ENCODE measurements at places on chromosomes 2 and 18.

DNA sequence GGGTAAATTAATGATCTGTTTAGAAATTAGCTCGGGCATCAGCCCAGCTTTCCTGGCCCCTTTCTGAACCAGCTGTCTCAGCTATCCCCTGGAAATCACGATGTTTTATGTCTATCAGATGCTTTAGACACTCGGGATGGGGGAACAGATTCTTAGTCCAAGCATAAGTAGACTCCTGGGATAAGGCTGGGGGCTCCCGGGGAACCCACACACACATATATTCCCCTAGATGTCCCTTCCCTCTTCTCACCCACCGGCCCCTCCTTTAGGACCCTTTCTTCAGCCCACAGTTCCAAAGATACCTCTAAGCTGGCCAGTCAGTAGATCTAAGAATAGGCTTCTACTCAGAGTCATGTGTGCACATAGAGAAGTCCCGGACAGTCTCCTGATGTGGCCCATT is 151.5 kb upstream of the COPS8 start:
- H3K27me3 ChIP-seq: no peaks in the 10 kb centered on the region
- H3K36me3 ChIP-seq: no peaks in the 10 kb centered on the region
- peaks cover 5% of the 10 kb centered on the region for H3K4me1 ChIP-seq
- no peak overlapping the region for H3K4me3 ChIP-seq
- peak overlapping the region; percentile 67 for H3K27ac ChIP-seq

DNA sequence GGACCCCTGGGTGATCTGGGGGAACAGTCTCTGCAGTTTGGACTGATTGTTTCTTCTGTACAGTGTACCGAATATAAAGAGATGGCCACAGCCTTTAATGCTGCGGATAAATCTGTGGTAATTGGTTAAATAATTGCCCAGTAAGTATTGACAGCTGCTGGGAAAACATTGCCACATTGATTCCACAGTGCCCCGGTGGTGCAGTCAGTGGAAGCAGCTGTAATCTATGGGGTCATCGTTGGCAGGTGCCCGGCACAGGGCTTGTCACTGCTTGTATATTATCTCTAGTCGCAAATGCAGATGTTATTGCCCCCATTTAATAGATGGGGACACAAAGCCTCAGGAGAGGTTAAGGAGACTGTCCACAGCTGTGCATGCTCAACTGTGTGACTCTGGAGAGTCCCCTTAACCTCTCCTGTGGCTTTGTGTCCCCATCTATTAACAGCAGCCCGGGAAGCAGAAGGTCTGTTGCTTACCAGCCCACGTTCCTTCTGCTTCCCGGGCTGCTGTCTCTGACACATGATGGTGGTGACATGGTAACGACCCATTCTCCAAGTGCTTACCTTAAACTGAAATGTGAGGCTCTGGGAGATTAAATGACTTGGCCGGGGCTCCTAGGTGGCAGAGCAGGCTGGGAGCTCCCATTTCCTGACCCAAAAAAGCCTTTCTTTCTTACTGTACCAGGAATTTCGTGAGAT is 76.9 kb downstream of the NCK2 start:
- DNase-seq: no peak
- no peak overlapping the region for H3K4me3 ChIP-seq
- H3K27ac ChIP-seq: peak overlapping the region; percentile 70
- H3K36me3 ChIP-seq: peaks cover 4% of the 10 kb centered on the region

GRCh38 chr2:239376351-239376750 is 24.5 kb downstream of the HDAC4 start:
- no peaks in the 10 kb centered on the region for H3K27me3 ChIP-seq
- H3K36me3 ChIP-seq: no peaks in the 10 kb centered on the region
- no peak overlapping the region for H3K27ac ChIP-seq
- H3K4me1 ChIP-seq: no peaks in the 10 kb centered on the region
- no peak overlapping the region for H3K4me3 ChIP-seq
- no peak for DNase-seq

DNA sequence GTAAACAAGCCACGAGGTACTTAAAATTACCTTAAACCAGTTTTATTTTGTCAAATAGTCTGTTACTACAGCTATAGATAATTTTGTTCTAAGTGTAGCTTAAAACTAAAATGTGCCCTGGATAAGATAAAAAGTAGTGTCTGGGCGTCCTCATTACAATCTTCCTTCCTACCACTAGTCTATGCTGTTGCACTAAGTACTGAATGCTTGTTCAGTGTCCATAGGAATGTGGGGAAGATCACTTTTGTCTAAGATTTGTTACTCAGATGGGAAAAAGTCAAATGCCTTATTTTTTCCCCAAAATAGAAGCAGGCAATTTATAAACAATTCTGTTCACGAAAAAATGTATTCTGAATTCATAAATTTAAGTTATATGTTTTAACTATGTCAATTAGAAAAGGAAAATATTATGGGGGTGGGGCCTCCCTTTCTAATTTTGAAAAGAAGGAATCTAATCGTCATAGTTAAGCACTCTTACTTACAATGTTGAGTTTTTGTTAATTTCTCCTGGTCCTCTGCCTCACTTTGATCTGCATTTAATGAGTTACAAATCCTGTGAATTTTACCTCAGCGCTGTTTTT is 140.4 kb upstream of the VRK2 start:
- H3K27me3 ChIP-seq: no peaks in the 10 kb centered on the region
- no peak overlapping the region for H3K27ac ChIP-seq
- DNase-seq: peak; percentile 55

GRCh38 chr18:22063102-22063501 is 106.3 kb upstream of the GATA6 start:
- H3K4me3 ChIP-seq: no peak overlapping the region
- DNase-seq: no peak
- H3K27ac ChIP-seq: peak overlapping the region; percentile 62
- H3K36me3 ChIP-seq: no peaks in the 10 kb centered on the region
- H3K4me1 ChIP-seq: peaks cover 31% of the 10 kb centered on the region

- no peaks in the 10 kb centered on the region for H3K27me3 ChIP-seq
- no peak overlapping the region for H3K4me3 ChIP-seq
- no peak overlapping the region for H3K27ac ChIP-seq
- H3K4me1 ChIP-seq: no peaks in the 10 kb centered on the region
- no peak for DNase-seq
Observed at GRCh38 chr2:45806563-45807358, 155.3 kb downstream of the PRKCE start.

DNA sequence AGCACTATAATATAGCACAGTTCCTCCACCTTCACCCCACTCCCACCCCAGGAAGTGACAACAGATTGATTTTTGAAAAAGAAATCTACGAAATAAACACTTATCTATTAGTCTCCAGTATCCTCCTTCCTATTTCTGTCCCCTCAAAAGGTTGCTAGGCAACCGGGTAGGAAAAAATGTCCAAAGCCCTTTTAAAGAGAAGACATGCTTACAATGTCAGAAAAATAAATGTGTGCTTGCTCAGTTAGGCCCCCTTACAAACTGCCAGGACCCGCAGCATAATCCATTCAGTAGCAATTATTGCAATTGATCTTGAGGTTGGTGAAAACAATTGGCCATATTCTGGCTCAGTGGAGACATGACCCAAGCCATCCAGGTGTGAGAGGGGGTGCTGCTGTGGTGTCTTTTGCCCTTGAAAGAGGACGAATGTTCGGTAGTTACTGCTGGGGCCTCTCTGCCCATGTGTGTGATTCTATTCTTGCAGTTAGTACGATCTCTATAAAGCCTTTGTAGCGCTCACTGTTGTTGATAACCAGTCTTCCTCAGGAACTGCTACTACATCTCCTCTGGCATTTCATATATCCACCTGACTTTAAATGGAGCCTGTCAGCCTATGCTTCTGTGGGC is 144.3 kb downstream of the MYO3B start:
- H3K27me3 ChIP-seq: no peaks in the 10 kb centered on the region
- DNase-seq: no peak
- H3K4me3 ChIP-seq: no peak overlapping the region
- no peaks in the 10 kb centered on the region for H3K4me1 ChIP-seq

DNA sequence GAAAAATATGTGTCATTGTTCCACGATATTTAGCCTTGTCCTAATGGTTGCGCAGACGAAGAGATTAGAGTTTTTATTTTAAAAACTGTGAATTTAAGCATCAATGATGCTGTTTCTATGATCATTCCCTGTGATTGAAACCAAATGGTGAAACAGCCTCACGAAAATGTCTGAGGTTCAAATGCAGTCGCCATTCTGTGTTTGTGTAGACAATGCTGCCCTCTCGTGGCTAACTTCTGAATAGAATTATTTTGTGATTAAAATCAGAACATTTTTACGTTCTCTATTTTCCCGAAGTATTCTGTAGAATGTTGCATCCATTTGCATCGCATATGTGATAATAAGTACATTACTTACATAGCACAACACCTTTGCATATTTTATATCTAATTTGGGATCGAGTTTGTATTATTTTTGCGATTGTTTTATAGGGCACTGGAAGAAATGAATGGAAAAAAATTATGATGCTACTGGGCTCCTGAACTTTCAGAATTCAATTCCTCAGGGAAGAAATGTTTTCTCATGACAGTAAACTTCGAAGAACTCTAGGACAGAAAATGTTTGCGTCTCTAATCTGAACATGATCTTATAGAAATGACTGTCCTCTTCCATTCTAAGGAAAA is 54.8 kb upstream of the CREB1 start:
- DNase-seq: peak; percentile 75
- no peaks in the 10 kb centered on the region for H3K27me3 ChIP-seq
- H3K4me1 ChIP-seq: peaks cover 8% of the 10 kb centered on the region
- no peaks in the 10 kb centered on the region for H3K36me3 ChIP-seq

- H3K36me3 ChIP-seq: no peaks in the 10 kb centered on the region
- H3K4me3 ChIP-seq: no peak overlapping the region
- DNase-seq: no peak
- no peak overlapping the region for H3K27ac ChIP-seq
- no peaks in the 10 kb centered on the region for H3K4me1 ChIP-seq
Observed at GRCh38 chr2:128228894-128229293, 89.8 kb downstream of the HS6ST1 start.

GRCh38 chr18:31373641-31374040 is 2.9 kb upstream of the DSG4 start:
- no peaks in the 10 kb centered on the region for H3K4me1 ChIP-seq
- H3K27me3 ChIP-seq: no peaks in the 10 kb centered on the region
- no peak overlapping the region for H3K4me3 ChIP-seq
- no peaks in the 10 kb centered on the region for H3K36me3 ChIP-seq
- DNase-seq: peak; percentile 10

DNA sequence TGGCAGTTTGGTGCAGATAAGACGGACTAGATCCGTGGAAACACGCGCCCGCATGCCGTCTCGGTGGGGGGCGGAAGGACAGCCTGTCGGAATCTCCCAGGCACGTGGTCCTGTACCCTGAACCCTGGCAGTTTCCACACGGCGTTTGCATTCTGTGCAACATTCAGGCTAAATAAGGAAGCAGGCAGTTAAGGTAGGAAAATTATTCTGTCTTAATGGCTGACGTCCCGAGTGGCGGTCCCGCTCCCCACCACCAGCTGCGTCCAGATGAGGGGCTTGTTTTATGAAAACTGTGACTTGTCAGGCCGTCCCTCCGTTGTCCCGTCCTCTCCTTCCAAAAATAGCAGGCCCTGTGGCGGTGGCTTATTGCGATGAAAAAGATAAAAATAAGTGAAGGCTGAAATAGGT is 120.2 kb downstream of the NFATC1 start:
- H3K4me3 ChIP-seq: no peak overlapping the region
- no peaks in the 10 kb centered on the region for H3K36me3 ChIP-seq
- H3K4me1 ChIP-seq: peaks cover 8% of the 10 kb centered on the region
- DNase-seq: no peak
- no peak overlapping the region for H3K27ac ChIP-seq

GRCh38 chr2:239912171-239912937 is 112.8 kb downstream of the NDUFA10 start:
- H3K36me3 ChIP-seq: no peaks in the 10 kb centered on the region
- no peak overlapping the region for H3K4me3 ChIP-seq
- no peak for DNase-seq
- H3K4me1 ChIP-seq: no peaks in the 10 kb centered on the region

GRCh38 chr2:220665108-220665471 is 907.0 kb downstream of the EPHA4 start:
- no peak for DNase-seq
- no peak overlapping the region for H3K27ac ChIP-seq
- no peaks in the 10 kb centered on the region for H3K27me3 ChIP-seq

DNA sequence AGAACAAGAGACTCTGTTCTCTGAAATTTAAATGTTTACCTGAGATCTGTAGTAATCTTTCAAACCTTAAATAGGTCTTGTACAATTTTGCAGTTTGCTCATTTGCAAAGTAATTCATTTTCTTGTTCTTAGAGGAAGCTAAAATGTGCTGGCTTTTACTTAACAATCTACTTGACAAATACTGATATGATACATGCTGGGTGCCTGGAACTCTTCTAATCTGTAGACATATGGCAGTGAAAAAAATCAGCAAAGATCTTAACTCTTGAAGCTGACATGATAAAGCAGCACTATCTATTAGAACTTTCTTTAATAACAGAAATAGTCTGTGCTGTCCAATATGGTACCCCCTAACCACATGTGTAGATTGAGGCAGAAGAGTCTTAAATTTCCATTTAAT is 1352.8 kb upstream of the SLC39A10 start:
- DNase-seq: no peak
- no peak overlapping the region for H3K4me3 ChIP-seq
- H3K27ac ChIP-seq: no peak overlapping the region
- no peaks in the 10 kb centered on the region for H3K27me3 ChIP-seq
- no peaks in the 10 kb centered on the region for H3K36me3 ChIP-seq

DNA sequence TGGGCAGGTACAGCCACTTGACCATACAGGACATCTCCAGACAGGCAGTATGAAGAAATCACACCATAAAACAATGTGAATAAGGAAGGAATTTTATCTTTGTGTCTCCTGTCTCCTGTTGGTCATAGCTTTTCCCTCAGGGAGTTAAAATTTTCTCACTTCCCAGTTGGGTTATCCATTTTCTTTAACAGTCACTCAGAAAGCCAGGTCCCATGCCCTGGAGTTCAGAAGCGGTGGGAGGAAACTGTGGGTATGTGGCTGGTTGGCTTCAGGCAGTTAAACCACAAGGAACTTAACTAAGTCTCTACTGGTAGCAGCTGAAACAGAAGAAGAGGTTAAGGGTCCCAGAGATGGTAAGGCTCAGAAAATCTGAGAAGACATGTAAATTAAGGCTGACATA is 6.5 kb upstream of the SMAD2 start:
- no peak for DNase-seq
- H3K4me1 ChIP-seq: no peaks in the 10 kb centered on the region
- H3K36me3 ChIP-seq: no peaks in the 10 kb centered on the region
- H3K27ac ChIP-seq: no peak overlapping the region
- H3K4me3 ChIP-seq: no peak overlapping the region

- DNase-seq: no peak
- no peaks in the 10 kb centered on the region for H3K36me3 ChIP-seq
- no peak overlapping the region for H3K27ac ChIP-seq
- no peak overlapping the region for H3K4me3 ChIP-seq
Observed at GRCh38 chr18:48848641-48849143, 102.1 kb downstream of the SMAD7 start.

- no peak for DNase-seq
- H3K27ac ChIP-seq: peak overlapping the region; percentile 57
- no peak overlapping the region for H3K4me3 ChIP-seq
- no peaks in the 10 kb centered on the region for H3K36me3 ChIP-seq
- H3K27me3 ChIP-seq: no peaks in the 10 kb centered on the region
Observed at GRCh38 chr2:234172066-234172465, 121.6 kb downstream of the SPP2 start.

DNA sequence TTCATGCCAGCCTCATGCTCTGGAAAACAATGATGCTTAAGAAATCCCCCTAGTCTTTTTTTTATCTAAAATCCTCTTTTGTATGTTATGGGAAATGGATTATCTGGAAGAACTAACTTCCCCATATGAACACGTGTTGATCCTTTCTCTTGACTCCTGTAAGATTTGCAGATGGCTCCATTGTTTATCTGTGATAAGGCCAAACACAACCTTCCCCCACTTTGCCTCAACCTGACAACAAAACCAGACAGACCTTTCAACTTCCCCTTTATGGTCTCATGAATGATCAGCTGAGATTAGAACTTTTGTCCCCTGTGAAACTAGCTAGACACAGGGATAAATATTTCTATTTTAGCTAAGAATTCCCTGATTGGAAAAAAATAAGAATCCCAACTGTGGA is 828.0 kb upstream of the CDH2 start:
- H3K27me3 ChIP-seq: no peaks in the 10 kb centered on the region
- no peak for DNase-seq
- H3K36me3 ChIP-seq: no peaks in the 10 kb centered on the region
